ENCODE measurements at places on chromosomes 13 and 19.

DNA sequence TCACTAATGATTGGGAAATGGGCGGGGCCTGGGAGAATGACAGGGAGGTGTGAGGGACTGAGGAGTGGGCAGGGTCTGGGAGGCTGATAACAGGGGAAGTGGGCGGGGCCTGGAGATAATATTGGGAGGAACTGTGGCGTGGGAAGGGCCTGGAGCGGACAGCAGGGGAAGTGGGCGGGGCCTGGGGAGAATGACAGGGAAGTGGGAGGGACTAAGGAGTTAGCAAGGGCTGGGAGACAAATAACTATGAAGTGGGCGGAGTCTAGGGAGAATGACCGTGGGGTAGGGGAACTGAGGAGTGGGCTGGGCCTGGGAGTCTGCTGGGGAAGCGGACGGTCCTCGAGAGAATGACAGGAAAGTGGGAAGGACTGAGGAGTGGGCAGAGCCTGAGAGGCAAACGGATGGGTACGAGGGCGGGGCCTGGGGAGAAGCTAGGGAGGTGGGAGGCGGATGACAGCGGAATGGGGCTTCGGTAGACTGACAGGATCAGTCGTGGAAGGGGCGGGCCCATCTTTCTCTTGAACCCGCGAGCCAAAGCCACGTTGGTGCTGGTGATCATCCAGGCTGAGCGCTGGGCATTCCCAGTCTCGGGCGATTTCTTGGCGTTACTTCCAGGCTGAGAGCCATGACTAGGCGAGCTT lies 14.0 kb upstream of the TUBB4A start:
- peak; percentile 94 for DNase-seq

DNA sequence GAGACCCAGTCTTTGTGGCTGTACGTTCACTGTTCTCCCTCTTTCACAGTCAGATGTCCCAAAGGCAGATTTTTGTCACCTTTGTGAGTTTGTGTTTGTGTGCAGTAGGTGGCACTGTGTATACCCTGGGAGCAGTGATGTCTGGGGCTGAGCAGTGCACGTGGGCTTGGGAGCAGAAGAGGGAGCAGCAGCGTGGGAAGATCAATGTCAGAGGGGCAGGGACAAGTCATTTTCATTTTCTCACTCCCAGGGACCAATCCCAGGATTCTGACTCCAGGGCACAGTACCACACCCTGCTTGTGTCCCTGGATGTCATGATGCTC lies 2.0 kb upstream of the PSG6 start:
- no peak for DNase-seq

DNA sequence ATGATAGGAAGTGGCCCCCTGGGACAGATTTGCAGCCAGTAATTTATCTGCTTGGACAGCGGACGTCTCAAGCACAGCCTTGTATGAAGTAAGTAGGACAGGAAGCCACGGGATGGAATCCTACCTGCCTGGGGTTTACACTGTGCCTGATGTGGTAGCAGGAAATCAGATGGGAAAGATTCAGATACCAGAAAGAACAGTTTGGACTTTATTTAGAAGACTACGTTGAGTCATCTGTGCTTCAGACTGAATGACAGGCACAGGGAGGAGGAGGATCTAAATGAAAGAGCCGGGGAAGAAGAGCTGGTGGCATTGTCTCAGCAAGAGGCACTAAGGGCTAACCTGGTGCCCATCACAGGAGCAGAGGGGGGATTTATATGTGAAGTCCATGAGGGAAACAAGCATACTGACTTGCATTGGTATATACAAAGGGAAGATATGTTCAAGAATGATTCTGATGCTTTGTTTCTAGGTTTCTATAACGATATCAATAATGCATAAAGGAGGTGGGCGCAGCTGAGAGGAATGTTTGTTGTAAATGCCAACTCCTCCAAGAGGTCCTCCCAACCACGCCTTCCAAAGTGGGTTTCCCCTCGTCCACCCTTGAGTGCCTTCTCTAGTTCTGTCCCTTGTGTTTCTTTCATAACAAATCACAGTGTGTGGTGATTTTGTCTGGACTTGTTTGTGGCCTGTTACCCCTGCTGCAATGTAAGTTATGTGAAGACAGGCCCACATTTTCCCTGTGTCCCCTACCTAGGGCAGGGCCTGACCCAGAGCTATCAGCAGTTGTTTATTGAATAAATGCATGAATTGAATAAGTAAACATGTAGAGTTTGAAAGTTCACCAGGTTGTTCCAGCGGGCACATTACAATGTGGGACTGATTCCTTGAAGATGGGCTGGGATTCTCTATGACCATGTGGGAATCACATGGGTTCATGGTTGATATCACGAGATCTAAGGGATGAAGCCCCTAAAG lies 328.4 kb downstream of the SLC7A1 start:
- no peak for DNase-seq

GRCh38 chr19:1232652-1233072 lies 5.1 kb downstream of the CBARP start:
- DNase-seq = no peak

- DNase-seq = no peak
Measured at GRCh38 chr19:28485292-28485691, 727.7 kb downstream of the UQCRFS1 start.

DNA sequence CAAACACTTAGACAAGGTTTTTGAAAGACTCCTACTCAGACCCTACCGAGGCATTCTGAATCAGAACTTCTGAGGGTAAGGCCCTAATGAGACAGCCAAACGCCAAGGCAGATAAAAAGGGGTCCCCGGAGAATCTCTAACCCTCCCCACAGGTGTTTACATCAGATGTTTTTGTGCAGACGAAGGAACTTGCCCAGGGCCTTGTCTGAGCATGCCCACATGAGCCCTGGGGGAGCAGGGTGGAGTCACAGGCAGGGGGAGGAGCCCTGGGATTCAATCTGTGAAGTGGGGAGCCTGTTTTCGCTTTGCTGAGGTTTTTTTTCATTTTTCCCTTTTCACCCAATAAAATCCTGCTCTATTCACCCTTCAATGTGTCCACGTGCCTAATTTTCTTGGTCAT lies 61.6 kb upstream of the MED4 start:
- DNase-seq = peak; percentile 41

DNA sequence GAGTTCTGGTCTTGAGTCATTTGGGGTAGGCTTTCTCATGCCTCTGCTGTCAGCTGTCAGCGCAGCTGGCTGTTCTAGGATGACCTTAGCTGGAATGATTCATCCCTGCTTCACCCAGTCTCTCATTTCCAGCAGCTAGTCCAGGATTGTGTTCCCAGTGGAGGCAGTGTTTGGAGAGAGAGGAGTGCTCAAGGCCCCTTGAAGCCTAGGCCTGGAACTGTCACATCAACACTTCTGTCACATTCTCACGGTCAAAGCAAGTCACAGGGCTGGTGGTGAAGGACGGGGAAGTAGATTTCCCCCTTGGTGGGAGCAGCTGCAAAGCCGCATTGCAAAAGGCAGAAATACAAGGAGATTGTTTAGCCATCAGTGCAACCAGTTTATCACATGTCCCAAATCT lies 15.2 kb downstream of the TPT1 start:
- no peak for DNase-seq

DNA sequence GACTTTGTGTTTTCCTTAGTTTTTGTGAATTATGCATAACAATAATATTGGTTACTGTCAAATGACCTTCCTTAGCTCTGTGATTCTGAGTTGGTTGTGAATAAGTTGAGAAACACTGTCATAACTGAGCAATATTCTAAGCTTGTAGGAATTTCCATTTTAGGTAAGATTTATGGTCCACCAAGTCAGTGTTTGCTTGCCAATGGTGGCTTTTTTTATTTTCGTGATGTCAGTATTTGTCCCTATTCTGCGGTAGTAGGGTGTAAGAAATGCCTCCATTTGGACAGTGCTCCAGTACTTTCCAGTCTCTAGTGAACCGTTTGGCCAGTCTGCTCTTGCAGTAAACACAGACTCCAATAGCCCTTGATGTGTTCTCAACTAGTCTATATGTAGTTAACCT lies 94.7 kb downstream of the FRY start:
- DNase-seq = no peak

GRCh38 chr19:1206150-1206863 lies 729 bp downstream of the STK11 start:
- DNase-seq = no peak

GRCh38 chr13:42219051-42219450 lies 52.9 kb upstream of the AKAP11 start:
- no peak for DNase-seq
